CD4-positive, alpha-beta T cell treated with Interleukin-21 for 1 hour (primary cell): ENCODE measurements at places on chromosomes 5 and 9.

DNA sequence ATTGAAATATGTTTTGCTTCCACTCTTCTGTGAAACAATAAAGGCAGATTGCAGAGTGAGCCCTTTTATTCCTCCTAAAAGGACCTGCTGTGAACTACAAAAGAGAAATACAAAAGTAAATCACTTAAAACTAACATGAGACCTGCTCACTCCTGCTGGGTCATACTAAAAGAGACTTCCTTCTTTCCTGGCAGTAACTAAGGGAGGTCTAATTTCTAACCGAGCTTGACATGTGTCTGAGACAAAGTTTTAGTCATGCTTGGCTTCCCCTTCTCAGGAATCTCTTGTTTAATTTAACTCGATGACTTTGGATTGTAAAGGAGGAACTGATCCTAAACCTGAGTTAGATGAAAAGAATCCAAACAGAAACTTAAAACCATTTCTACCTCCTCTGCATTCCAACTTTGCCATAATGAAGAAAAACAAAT lies 86.4 kb upstream of the CDH6 start:
- DNase-seq = no peak

- no peak for DNase-seq
Measured at GRCh38 chr9:109317311-109317978, 3.4 kb downstream of the EPB41L4B start.

DNA sequence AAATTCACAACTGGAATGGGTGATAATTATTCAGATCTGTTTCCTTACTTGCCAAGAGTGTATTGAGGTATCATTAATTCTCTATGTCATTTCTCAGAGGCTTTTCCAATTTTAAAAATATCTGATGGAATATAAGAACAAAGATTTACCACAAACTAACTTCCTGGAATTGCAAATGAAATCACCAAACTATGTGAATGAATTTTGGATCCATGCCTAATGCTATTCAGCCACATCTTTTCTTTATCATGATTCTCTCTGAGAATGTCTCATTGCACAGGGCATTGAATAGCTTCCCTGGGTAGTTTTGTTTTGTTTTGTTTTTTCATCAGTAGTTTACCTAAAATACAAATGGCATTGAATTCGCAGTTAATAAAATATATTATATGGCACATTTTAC lies 146.9 kb upstream of the FBN2 start:
- no peak for DNase-seq

DNA sequence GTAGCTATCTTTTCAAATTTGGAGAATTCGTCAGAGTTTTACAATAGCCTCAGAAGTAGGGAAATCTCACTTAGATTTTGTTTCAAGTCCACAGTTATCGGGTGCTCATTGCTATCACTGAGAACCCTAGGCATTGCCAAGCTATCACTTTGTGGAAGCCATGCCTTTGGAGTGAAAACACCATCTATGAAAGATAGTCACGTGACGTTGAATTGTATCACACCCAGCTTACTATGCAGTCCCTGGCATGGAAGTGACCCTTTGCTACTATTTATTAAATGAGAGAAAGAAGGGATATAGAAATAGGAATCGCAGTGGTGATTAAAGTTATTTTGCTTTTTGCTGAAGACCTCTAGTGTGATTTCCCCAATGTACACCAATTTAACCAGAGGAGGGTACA lies 97.2 kb downstream of the AOPEP start:
- DNase-seq = no peak

- DNase-seq = no peak
Measured at GRCh38 chr5:100840789-100841188, 62.3 kb downstream of the ST8SIA4 start.

DNA sequence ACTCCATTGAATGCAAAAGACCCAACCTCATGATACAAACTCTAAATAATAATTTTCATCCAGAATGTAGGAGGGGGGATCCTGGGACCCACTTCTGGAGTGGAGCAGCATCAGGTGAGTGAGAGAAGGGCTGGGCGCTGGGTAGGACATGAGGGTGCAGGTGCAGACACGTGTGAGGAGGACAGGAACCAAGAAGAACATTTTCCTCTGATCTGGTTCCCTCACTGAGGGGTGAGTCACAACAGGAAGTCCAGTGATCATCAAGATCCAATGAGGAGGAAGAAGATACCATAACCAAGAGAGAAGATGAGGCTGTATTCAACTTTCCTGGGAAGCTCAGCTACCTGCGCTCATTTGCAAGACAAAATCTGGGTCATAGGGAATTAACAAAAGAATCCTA lies 57.4 kb downstream of the SFXN1 start:
- no peak for DNase-seq

DNA sequence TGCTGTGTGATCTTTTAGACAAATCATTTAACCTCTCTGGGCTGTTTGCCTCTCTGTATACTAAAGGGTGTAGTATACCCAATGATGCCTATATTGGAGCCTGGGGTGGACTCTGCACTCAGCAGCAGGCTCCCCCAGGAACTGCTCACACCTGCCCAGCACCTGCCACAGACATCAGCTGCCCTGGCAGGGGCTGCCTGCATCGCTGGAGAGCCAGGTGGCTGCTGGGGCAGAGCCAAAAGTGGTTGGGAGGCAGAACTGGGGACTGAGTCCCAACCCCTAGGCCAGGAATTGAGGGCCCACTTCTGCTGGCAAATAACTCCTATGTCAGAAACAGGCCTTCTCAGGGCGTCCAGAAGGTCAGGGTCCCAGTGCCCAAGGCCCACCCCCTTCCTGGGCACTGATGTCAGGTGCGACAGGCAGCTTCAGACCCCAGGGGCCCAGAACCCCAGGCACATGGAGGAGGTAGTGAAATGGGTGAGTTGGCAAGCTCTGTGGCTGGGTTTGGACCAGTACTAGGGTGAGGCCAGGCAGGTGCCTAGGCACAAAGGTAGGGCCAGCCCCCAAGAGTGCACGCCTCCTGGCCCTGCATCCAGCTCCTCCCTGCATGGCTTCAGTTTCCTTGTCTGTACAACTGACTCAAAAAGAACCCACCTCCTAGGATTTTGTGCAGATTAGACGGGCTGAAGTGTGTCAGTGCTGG lies 5.8 kb downstream of the UNC5A start:
- DNase-seq = no peak

DNA sequence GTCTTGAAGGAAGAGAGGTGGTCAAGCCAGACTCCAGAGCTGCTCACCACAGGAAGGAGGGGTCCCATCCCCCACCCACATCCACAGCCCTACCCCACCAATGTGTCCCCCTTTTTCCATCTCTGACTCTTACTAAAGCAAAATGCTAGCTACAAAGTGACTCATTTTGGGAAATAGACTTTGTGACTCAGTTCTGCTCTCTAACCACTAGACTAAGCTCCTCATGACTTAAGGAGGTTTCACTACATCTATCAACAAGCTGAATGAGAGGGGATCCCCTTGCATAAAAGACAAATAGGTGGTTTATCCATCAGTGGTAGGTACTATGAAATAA lies 35.1 kb upstream of the ADRB2 start:
- no peak for DNase-seq

- no peak for DNase-seq
Measured at GRCh38 chr5:139335811-139336210, 5.8 kb upstream of the PAIP2 start.
